ENCODE measurements at places on chromosomes 6 and 20. TPM values are rescaled to one million over a fixed set of nuclear protein-coding genes. Genes with fewer than 3 reads are reported as not detected.

- no peak overlapping the region for H3K4me3 ChIP-seq
- no peak for DNase-seq
- no peaks in the 10 kb centered on the region for H3K27me3 ChIP-seq
- H3K36me3 ChIP-seq: peaks cover 40% of the 10 kb centered on the region
These were observed 5.3 kb downstream of the SS18L1 start for GRCh38 chr20:62148908-62149314.

DNA sequence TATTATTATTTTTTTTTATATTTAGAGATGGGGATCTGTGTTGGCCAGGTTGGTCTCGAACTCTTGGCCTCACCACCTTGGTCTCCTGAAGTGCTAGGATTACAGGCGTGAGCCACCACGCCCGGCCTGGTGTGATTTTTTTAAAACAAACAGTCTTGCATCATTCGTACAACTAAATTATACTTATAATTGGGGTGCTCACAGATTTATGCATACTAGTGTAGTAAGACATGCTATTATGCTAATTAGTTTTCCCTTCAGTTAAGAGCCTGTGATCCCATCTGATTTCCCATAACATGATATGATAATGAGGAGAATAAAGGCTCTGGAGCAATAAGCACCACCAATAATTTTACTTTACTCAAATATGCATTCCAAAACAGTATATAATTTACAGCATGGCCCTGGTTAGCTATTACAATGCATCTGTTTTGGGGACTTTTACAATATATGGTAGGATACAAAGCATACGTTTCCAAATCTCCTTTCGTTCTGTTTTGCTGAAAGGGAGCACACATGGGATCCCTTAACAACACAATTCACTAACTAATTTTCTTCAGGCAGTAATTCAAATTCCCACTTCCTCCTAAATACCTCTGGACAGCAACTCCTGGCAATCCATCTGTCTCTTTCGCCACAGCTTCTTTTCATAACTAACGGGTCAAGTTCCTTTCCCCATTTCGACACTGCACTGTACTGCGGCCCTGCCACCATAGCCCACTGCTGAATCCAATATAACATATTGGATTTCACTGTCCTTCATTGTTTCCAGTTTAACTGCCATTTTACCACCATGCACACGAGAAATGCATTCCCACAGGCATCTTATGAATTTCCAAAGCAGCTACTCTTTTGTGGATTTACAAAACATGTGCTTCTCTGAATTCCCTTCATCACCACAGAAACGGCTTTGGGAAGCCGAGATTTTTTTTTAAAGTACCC is 1.7 kb downstream of the NUDT3 start:
- no peaks in the 10 kb centered on the region for H3K27me3 ChIP-seq
- H3K27ac ChIP-seq: peak overlapping the region; percentile 79
- peak overlapping the region; percentile 89 for H3K4me3 ChIP-seq
- H3K4me1 ChIP-seq: no peaks in the 10 kb centered on the region

The OR2J3 gene
- total RNA-seq: not detected

The DLL1 gene
- total RNA-seq: 12.6 TPM

- no peaks in the 10 kb centered on the region for H3K4me1 ChIP-seq
- no peak overlapping the region for H3K27ac ChIP-seq
- no peak for DNase-seq
- H3K36me3 ChIP-seq: no peaks in the 10 kb centered on the region
- no peak overlapping the region for H3K4me3 ChIP-seq
These were observed 632.1 kb upstream of the ID4 start for GRCh38 chr6:19205076-19205475.

The POM121L2 gene
- not detected for total RNA-seq

The PGC gene
- total RNA-seq: not detected

- no peak overlapping the region for H3K27ac ChIP-seq
- H3K4me3 ChIP-seq: no peak overlapping the region
- no peaks in the 10 kb centered on the region for H3K27me3 ChIP-seq
- no peaks in the 10 kb centered on the region for H3K36me3 ChIP-seq
These were observed 33.8 kb upstream of the AIG1 start for GRCh38 chr6:143026696-143027449.

The HTR1E gene
- total RNA-seq: not detected

DNA sequence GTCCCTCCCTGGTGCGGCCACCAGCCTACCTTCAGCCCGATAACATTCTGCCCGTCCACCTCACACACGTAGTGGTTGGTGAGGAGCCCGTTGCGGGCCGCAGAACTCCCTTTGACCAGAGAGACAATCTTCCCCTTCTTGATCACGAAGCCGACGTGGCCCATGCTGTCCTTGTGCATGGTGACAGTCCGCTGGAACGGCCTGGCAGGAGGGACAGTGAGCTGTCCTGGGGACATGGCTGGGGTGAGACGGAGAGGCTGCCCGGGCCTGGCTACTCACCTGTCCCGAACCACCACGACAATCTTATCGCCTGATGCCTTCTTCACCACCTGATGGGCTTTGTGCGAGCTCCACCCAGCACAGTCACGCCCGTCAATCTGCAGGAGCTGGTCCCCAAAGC is 16.6 kb downstream of the SDCBP2 start:
- no peaks in the 10 kb centered on the region for H3K36me3 ChIP-seq
- no peak overlapping the region for H3K4me3 ChIP-seq
- H3K27ac ChIP-seq: no peak overlapping the region
- no peaks in the 10 kb centered on the region for H3K4me1 ChIP-seq
- no peaks in the 10 kb centered on the region for H3K27me3 ChIP-seq

GRCh38 chr6:36733300-36733699 is 35.7 kb downstream of the RAB44 start:
- H3K27ac ChIP-seq: no peak overlapping the region
- peaks cover 22% of the 10 kb centered on the region for H3K27me3 ChIP-seq
- no peaks in the 10 kb centered on the region for H3K36me3 ChIP-seq
- peaks cover 4% of the 10 kb centered on the region for H3K4me1 ChIP-seq
- no peak for DNase-seq
- H3K4me3 ChIP-seq: no peak overlapping the region

Data from SJCRH30 (cell line).